Left lung (tissue), 14 donors: ENCODE measurements at places on chromosomes 2 and 18. TPM values are rescaled to one million over a fixed set of nuclear protein-coding genes. Genes with fewer than 3 reads are reported as not detected.
A peak's percentile ranks its signal among the peaks of the same experiment; 100 is the strongest.

DNA sequence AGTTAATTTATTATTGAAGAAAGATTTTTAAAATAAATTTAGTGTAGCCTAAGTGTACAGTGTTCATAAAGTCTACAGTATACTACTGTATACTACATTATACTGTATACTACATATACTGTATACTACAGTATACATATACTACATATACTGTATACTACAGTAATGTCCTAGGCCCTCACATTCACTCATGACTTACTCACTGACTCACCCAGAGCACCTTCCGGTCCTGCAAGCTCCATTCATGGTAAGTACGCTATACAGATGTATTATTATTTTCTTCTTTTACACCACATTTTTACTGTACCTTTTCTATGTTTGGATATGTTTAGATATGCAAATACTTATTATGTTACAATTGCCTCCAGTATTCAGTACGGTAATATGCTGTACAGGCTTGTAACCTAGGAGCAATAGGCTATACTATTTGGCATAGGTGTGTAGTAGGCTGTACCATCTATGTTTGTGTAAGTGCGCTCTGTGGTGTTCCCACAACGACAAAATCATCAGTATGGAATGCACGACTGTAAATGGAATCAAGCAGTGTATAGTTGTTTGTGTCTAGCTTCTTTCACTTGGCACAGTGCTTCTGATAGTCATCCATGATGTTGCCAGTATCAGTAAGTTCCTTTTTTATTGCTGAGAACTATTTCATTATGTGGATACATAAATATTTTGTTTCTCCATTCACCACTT is 245.7 kb downstream of the MTX2 start:
- no peak for DNase-seq
- no peak overlapping the region for H3K4me3 ChIP-seq
- H3K36me3 ChIP-seq = no peaks in the 10 kb centered on the region
- H3K4me1 ChIP-seq = no peaks in the 10 kb centered on the region
- H3K27me3 ChIP-seq = no peaks in the 10 kb centered on the region

- H3K36me3 ChIP-seq = no peaks in the 10 kb centered on the region
- no peak overlapping the region for H3K27ac ChIP-seq
- no peaks in the 10 kb centered on the region for H3K4me1 ChIP-seq
- H3K4me3 ChIP-seq = no peak overlapping the region
- no peak for DNase-seq
- no peaks in the 10 kb centered on the region for H3K27me3 ChIP-seq
Measured at GRCh38 chr2:401019-401679, 113.3 kb upstream of the ALKAL2 start.

- no peaks in the 10 kb centered on the region for H3K27me3 ChIP-seq
- no peak for DNase-seq
- H3K36me3 ChIP-seq = no peaks in the 10 kb centered on the region
- H3K4me1 ChIP-seq = peaks cover 7% of the 10 kb centered on the region
- H3K27ac ChIP-seq = no peak overlapping the region
- no peak overlapping the region for H3K4me3 ChIP-seq
Measured at GRCh38 chr2:216194013-216194412, 84.9 kb downstream of the XRCC5 start.

DNA sequence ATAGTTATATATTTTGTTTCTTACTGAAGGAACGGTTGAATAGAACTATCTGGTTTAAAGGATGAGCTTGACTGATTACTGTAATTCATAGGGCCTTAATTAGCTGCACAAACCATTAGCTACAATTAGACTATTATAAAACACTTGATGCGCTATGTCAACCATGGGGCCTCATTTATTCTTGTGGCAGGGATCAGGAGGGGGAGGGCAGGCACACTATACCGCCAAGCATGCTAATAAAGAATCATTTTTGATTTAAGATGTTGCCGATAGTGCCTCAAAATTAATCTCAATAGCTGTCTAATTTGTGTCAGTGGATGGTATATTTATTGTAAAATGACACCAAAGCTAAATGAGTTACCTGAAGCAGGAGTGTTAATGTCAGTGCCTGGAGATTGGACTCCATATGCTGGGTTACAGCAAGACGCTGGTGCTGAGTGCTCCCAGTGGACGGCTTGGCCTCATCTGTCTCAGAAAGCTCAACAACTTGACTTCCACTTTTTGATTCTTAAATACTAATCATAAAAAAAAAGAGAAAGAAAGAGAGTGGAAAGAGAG is 1007.0 kb upstream of the CELF4 start:
- no peak for DNase-seq
- H3K27ac ChIP-seq = no peak overlapping the region
- H3K36me3 ChIP-seq = no peaks in the 10 kb centered on the region
- no peaks in the 10 kb centered on the region for H3K27me3 ChIP-seq

- no peak overlapping the region for H3K27ac ChIP-seq
- H3K27me3 ChIP-seq = no peaks in the 10 kb centered on the region
- H3K4me3 ChIP-seq = no peak overlapping the region
- no peaks in the 10 kb centered on the region for H3K36me3 ChIP-seq
- no peak for DNase-seq
Measured at GRCh38 chr18:23809415-23809814, 120.2 kb downstream of the LAMA3 start.

- no peaks in the 10 kb centered on the region for H3K36me3 ChIP-seq
- H3K4me1 ChIP-seq = no peaks in the 10 kb centered on the region
- H3K27ac ChIP-seq = no peak overlapping the region
- no peak for DNase-seq
- no peak overlapping the region for H3K4me3 ChIP-seq
- peaks cover 3% of the 10 kb centered on the region for H3K27me3 ChIP-seq
Measured at GRCh38 chr18:79781331-79781941, 16.3 kb upstream of the KCNG2 start.

DNA sequence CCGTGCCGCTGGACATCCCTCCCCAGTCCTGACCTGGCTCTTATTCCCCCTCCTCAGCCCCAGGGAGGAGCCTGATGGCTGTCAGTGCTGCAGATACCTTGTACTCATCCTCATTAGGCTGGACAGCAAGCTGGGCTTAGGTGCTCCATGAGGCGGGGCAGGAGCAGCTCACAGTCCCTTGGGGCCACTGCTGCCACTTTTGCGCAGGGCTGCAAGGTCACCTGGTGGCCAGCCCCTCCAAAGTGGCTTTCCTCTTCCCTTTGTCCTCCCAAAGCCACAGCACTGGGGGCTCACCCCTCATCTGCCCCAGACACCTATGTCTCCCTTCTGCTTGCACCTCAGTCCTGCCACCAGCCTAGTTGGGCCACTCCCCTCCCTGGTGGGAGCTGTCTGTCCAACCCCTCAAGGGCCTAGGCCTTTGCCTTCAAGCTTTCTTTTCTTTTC is 60.8 kb downstream of the FAM168B start:
- H3K36me3 ChIP-seq = no peaks in the 10 kb centered on the region
- no peak overlapping the region for H3K27ac ChIP-seq
- DNase-seq = no peak
- no peaks in the 10 kb centered on the region for H3K4me1 ChIP-seq
- H3K4me3 ChIP-seq = no peak overlapping the region
- H3K27me3 ChIP-seq = peaks cover 9% of the 10 kb centered on the region

- no peak overlapping the region for H3K4me3 ChIP-seq
- no peaks in the 10 kb centered on the region for H3K36me3 ChIP-seq
- H3K4me1 ChIP-seq = no peaks in the 10 kb centered on the region
- no peaks in the 10 kb centered on the region for H3K27me3 ChIP-seq
- DNase-seq = peak; percentile 25
Measured at GRCh38 chr2:49616800-49617199, 462.5 kb upstream of the FSHR start.

The SLC23A3 gene
- total RNA-seq = 3.8 TPM

DNA sequence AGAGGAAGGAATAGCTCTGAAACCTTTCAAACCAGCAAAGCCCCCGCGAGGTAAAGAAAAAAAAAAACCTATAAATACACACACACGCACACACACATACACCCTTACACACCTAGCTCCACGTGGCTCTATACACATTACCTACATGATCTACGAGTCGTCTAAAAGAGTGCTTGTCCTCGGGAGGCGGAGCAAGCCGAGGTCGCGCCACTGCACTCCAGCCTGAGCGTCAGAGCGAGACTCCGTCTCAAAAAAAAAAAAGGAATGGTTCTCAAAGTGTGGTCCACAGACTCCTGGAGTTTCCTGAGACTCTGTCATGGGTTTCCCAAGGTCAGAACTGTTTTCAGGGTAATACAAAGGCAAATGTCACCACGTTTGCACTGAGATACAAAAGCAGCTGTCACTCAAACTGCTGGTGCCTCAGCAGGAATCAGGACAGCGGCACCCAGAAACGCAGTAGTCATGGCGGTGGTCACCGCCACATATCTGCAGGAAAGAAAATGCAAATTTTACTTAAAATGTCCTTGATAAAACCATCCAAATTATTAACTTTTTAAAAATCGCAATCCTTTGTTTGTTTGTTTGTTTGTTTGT is 130.0 kb upstream of the GPC1 start:
- no peaks in the 10 kb centered on the region for H3K4me1 ChIP-seq
- DNase-seq = peak; percentile 23
- H3K27ac ChIP-seq = no peak overlapping the region
- H3K27me3 ChIP-seq = no peaks in the 10 kb centered on the region
- H3K4me3 ChIP-seq = no peak overlapping the region

GRCh38 chr2:161078211-161078539 is 82.1 kb upstream of the TANK start:
- no peaks in the 10 kb centered on the region for H3K4me1 ChIP-seq
- H3K27me3 ChIP-seq = no peaks in the 10 kb centered on the region
- no peak overlapping the region for H3K4me3 ChIP-seq
- H3K36me3 ChIP-seq = no peaks in the 10 kb centered on the region
- no peak for DNase-seq

The MALL gene
- 288 TPM for total RNA-seq

The ZNF396 gene
- 3.2 TPM for total RNA-seq
